ENCODE measurements at places on chromosomes 5 and 9.

DNA sequence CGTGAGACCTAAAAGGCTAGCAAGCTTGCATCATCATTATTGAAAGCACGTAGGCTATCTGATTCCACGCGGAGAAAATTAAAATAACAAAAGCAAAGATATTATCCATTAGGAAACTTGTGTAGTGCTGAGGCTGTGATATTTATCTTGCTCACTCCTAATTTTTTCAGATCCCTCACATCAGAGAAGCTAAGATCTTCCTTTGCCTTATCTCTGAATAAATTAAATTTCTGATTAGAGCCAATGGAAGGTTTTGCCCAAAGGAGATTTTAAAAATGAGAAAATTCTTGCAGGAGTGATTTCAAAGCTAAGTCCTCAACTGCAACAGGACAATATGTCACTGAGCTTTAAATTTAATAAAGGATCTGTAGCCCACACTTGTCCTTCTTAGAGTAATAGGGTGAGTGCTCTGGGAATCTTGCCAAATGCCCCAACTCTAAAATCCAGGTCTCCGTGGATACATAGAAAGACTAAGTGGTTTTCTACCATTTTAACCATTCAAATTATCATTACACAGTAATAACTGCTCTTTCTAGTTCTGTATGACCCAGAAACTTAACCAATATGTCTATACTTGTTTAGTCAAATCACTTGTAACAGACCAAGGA, 295.0 kb downstream of the CAAP1 start:
- DNase-seq = peak; percentile 69

DNA sequence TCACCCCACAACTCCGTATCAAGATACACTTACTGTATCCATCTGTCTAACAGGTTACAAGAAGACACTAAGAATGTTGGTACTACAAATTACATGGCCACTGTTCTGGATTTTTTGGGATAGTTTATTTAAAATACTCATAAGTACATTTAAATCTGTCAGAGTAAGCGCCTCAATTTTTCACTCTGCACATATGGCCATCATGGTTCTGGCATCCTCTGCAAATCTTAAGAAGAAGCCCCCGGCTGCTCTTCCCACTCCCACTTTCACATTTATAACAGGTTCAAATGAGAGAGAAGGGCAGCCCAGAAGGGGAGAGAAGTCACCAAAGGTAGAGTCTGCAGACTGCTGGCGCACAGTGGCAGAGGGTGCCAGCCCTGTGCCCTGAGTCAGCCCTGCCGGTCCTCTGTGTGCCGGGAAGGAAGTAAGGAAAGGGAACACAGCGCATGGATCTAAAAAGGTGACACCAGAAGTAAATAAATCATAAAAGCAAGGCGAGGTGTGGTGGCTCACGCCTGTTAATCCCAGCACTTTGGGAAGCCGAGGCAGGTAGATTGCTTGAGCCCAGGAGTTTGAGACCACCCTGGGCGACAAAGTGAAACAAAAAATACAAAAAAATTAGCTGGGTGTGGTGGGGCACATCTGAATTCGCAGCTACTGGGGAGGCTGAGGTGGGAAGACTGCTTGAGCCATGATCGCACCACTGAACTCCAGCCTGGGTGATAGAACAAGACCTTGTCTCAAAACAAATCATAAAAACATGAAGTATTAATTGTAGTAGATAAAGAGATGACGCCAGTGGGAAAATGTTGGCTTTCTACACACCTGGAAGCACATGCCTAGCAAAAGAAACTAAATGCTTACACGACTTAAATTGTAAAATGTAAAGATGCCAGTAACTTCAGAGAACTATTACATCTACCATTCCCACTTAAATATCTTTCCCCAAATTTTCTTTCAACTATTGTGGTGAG, 30.0 kb downstream of the RNF130 start:
- no peak for DNase-seq

DNA sequence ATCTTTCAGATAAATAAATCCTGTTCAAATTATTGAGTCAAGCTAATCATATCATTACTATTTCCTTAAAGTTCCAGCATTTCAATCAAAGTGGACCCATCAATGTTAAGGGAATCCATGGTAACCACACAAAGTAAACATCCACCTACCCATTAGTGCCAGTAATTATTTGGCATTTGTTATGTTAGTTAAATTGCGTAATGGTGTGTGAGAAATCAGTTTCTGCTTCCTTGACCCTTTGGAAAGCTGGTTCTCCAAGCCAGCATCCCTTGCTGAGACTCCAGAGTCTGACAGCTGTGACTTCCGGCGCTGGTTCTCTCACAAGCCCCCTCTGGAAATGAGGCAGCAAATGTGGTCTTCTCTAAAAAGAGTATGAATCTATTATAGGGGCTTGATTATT, 308.6 kb upstream of the EFNA5 start:
- DNase-seq = no peak

DNA sequence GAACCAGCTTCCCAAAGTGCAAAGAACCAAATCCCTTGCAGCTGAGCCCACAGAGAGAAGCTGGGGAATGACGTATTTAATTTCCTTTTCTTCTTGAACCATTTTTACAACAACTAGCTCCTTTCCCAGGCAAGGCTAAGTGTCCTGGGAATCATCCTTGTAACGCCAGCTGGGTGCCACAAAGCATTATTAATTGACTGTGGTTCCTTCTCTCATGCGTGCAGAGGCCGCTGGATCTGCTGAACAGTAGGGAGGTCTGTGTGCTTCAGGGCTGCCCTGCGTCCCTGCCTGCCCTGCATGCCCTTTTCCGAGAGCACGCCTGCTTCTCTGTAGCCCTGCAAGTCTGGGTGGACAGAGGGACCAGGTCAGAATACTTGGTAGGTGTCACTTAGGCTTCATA, 124.1 kb upstream of the OTULINL start:
- no peak for DNase-seq

GRCh38 chr9:696332-697323, 144.9 kb upstream of the DMRT1 start:
- DNase-seq = no peak

DNA sequence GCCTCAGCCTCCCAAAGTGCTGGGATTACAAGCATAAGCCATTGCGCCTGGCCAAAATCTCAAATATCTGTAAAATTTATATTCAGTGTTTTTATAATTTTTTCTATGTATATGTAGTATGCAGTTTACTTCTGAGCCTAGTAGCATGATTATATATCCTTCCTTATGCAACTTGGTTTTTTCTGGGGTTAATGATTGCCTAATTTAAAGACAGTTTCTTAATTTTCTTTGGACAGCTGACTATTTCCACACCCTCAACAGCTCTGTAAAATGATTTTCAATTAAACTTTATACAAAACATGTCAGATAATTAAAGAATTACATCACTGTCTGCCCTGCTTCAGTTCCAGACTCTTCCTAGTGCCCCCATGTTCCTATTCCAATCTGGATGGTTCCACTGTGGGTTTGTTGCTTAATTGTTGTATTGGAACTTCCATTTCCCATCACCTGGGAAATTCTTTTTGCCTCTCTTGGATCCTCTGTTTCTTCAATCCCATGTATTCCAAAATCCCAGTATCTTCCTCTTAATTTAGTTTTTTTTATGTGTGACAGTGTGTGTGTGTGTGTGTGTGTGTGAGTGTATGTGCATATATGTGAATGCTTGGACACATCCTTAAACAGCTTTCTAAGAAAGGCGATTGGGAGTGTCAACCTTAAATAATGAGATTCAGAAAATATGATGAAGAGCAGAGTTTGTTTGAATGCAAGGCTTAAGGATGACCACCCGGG, 53.2 kb downstream of the C5orf22 start:
- DNase-seq = no peak

GRCh38 chr9:71748280-71748743, 20.0 kb downstream of the CEMIP2 start:
- DNase-seq = no peak

DNA sequence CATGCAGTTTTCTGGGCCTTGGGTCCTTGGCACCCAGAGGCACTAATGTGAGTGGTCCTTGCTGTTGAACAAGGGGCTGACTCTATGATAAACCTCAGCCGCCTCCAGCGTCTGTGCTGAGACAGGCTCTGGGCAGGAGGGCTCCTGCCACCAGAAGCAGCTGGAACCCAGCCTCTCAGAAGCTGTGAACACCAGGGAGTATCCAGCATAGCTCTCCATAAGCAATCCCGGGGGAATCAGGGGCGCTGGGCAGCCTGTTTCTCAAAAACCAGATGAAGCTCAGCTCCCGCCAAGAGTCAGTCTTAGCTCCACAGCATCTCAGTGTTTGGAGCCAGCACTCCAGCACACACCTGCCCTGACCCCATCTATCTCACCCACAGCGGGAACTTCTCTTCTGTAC, 170.2 kb downstream of the HSPA4 start:
- peak; percentile 11 for DNase-seq

DNA sequence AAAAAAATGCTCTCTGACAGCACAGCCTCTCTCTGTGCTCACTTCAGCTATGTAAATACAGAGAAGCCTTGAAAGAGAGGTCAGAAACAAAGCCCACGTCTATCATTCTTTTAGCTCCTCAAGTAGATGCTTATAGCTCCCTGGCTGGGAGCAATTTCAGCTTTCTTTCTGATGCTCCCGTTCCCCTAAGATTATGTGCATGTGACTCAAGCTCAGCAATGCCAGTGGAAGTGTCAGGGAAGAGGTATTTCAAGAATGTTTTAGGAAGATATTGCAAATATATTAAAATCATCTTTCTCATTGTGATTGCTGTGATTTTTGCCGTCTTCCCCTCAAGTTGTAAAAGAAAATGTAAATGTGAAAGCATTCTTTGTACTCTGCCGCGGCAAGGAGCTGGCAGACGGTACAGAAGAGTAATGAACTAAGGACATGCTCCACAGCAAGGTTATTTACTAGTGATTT, 1353.7 kb upstream of the ACO1 start:
- DNase-seq = no peak

- no peak for DNase-seq
Observed at GRCh38 chr9:135148386-135148785, 60.9 kb downstream of the OLFM1 start.

- no peak for DNase-seq
Observed at GRCh38 chr9:35746583-35746982, 2.4 kb downstream of the GBA2 start.

DNA sequence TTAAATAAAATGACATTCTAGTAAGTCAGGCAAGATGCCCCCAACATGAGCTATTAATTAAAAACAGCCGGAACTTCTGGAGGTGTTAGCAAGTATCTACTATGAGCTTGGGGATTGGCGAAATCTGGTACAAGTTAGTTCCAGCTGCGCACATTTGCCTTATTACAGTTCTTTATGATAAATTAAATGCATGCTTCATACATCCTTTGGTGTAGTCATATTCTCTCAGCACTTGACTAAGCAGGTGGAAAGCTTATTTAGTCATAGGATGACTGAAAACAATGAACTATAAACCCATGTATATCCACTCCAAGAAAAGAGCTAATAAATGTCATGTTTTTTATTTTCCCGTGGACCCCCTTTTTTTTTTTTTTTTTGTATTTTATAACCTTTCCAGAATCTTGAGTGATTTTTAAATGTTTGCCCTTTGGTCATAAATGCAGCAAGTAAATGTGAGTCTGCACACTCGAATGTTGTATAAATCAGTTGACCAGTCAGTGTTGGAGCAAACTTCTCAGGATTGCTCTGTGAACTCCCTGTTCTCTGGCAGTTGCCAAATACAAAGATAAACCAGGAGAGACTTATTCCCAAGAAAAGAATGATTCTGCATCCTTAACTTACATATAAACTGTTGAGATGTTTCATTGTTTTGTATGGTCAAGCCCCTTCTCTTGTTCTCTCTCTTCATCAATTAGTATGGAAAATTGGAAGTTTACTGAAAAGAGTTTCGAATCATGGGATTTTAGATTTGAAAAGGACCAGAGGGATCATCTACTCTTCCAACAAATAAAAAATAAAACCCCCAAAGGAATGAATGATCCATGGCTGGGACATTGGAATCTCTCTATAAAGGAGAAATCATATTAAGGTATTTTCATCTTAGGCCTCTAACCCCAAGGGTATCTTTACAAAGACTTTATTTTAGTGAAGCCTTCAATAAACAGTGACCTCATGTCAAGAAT, 38.3 kb downstream of the PIK3R1 start:
- no peak for DNase-seq

GRCh38 chr9:105403552-105404248, 44.1 kb upstream of the FSD1L start:
- DNase-seq = no peak

DNA sequence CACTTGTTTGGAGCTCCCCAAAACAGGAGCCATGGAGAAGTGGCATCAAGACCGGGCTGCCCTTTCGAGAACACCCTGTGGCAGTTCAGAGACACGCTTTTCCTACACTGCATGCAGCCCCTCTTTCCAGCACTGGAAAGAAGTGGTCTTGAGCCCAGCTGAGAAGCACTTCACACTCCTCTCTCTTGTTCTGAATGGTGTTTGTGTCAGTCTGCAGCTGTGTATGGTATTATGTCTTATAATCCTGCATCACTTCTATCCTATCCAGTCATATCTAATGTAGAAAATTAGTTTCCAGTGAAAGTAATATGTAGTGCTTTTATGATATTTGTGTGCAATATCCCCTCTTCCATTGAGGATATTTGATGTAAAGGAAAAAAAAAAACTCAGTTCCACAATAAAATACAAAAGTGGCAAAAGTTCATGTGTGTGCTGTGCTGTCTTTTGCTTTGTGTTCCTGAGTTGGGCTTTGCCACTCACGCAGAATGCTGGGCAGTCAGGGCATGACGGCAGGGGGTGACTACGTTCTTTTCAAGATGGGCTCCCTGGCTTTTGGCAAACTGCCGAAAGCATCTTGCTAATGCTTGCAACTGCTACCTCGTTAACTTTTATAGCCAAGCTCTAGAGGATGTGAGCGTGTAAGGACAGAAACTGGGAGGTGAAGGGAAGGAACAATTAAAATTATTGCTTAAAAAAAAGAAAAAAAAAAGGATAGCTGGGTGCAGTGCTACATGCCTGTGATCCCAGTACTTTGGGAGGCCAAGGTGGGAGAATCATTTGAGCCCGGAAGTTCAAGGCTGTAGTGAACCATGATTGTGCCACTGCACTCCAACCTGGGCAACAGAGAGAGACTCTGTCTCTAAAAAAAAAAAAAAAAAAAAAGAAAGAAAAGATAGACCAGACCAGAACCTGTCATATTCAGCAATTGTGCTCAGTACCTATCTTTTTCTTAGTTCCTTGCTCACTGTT, 102.2 kb downstream of the MAP1B start:
- DNase-seq = peak; percentile 65

DNA sequence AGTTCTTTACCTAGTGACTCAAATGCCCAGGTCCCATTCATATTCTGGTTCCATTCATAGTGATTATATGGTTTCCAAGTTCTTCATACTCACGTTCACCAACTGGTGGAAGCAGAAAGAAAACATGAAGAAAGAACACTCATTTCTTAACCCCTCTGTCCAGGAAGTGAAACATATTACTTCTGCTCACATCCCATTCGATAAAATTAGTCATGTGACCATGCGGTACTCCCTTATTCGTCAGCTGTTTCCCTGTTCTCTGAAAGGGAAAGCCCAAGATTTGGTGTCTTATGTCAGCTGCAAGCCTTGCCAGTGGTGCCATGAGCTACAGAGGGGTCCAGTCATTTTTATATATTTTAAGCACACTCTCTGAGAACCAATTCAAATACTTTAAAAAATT, 387.0 kb upstream of the DMAC1 start:
- no peak for DNase-seq

DNA sequence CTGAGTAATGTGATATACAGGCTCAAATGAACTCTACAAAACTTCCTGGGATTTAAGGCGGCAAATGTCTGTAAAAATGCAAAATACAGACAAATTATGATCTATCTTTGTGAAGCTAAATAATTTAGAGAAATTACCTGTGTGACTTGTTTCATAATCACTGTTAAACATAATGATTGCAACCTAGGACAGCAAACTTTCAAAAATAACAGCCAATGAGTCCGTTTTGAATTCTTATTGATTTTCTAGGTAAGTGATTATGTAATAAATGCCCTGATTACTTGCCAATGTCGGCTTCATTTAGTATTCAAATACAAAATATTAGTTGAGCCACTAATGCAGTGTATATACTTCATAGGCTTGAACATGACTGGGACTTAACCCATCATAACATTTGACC, 238.2 kb upstream of the DAB2 start:
- DNase-seq = no peak

Data from NCI-H1436 (cell line).